ENCODE measurements at places on chromosomes 7 and 10.

DNA sequence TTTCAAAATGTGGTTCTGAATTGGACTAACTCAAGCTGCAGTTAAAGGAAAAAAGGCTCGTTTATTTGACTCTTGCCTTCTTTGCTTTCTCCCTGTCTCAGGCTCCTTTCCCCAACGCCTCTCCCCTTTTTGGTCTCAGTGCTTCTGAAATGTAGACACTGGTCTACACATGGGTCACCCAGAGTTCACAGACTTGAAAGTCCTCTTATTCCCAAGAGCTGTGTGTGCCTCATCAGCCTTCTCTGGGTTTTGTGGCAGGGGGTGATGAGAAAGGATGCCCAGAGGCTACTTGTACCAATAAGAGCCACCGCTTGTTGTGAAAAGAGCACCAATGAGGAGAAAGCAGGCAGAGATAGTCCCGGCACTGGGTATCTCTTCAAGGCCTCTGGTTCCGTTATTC, 125.7 kb downstream of the BICC1 start:
- no peak for DNase-seq

GRCh38 chr10:79113827-79114226, 45.1 kb downstream of the ZMIZ1 start:
- no peak for DNase-seq

GRCh38 chr7:85498031-85498430, 311.2 kb upstream of the SEMA3D start:
- no peak for DNase-seq

GRCh38 chr7:81416659-81417058, 353.2 kb downstream of the HGF start:
- no peak for DNase-seq

DNA sequence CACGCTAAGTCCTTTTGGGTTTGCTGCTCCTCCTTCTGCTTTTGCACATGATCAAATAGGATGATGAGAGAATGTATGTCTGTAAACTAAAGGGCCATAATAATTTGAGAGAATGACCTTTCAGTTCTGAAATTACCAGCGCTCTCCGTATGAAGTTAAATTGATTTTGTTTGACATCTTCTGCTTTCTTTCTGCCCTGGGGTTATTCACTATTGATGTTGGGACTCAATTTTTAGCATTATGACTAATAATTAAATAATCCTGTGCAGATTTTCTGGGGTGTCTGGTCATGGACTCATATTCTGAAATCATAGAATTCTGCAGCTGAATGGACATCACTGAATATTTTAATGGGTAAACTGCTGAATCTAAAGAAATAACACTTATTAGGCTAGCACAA, 423.2 kb downstream of the POM121L12 start:
- DNase-seq, result no peak

GRCh38 chr7:116161728-116162127, 48.6 kb upstream of the TES start:
- DNase-seq, result no peak

All from stimulated activated CD4-positive, alpha-beta T cell treated with anti-CD3 and anti-CD28 coated beads, TNF-alpha, amount 100 ng/mL, for 48 hours (primary cell).